Cortex of kidney (tissue), 1 donor: ENCODE measurements at places on chromosomes 3 and 15.

DNA sequence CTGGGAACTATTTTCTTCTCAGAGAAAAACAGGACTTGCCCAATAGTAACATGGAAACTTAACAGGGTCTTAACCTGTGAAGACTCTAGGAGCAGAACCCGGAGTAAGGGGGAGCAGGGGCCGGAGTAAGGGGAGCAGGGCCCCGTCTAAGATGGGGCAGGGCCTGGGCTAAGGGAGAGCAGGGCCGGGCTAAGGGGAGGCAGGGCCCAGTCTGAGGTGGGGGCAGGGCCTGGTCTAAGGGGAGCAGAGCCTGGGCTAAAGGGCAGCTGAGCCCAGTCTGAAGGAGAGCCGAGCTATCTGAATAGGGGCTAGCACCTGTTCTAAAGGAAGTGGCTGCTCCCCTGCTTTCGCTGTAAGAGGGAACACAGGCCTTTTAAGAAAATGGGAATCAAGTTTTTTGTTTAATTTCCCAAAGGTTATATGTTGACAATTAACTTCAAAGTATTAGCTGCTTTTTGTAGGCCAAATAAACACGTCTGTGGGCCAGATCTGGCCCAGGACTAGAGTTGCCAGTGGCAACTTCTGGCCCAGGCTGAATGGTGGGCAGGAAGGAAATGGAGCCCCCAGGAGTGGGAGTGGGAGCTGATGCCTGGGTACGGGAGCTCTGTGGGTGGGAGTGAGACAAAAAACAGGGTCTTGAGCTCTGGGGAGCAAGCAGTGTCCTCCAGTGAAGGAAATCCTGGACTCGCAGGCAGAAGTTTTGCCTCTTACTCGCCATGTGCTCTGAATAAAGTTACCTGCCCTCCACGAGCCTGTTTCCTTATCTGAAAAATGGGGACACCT lies 32.5 kb downstream of the CSPG4 start:
- DNase-seq, result no peak

DNA sequence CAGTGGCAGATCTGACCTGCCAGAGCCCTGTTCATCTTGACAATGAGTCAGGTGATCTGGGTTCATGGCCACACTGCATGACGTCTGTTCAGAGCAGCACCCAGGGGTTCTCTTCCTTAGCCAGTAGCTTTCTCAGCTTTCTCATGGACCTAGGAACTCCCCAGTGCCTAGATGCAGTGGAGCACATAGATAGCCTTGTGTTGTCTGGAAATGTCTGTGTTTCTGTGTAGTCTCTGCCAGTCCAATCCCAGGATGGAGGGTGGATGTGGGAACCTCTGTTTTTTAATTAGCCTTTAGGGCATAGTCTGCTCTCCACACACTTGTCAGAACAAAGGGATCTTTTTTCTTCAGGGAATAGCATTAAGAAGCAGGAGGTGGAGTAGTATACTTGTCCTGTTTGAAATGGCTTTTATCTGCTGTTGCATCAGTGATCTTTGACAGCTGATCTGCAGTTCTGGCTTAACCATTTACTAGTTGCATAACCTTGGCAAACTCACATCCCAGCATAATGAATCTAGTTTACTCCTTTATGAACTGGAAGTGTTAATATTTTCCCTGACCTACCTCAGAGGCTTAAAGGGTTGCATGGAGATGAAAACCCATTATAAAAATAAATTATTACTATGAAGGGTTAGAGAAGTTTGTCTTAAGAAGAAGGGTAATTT lies 16.1 kb upstream of the CACNA1D start:
- no peak for DNase-seq

- DNase-seq, result no peak
These were observed 31.2 kb downstream of the RFTN1 start for GRCh38 chr3:16482194-16482769.

DNA sequence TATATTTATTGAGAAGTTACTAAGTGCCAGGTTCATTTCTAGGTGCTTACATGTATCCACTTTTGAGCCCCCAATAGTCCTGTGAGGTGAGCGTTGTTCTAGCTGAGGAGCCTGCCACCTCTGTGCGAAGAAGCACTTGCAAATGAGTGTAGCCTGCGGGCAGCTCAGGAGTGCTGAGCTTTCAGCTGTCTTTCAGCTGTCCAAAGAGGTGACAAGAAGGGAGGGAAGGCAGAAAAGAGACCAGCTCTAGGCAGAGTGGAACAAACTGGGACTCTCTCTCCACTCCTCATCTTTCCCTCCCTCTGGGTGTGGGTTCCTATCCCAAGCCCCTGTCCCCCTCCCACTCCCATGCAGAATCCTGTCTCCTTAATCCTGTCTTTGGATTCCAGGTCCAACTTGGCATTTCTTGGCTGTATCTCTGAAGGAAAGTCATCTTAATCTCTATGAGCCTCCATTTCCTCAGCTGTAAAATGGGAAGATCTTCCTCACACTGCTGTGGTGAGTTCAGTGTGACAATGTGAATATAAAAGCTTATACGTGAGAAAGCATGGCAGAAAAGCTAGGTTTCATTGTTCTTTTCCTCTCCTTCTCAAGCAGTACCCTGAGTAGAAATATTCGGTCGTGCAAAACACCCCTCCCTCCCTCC lies 6.7 kb upstream of the SRP14 start:
- DNase-seq, result no peak

- no peak for DNase-seq
These were observed 114.6 kb upstream of the TSC22D2 start for GRCh38 chr3:150293401-150294001.

DNA sequence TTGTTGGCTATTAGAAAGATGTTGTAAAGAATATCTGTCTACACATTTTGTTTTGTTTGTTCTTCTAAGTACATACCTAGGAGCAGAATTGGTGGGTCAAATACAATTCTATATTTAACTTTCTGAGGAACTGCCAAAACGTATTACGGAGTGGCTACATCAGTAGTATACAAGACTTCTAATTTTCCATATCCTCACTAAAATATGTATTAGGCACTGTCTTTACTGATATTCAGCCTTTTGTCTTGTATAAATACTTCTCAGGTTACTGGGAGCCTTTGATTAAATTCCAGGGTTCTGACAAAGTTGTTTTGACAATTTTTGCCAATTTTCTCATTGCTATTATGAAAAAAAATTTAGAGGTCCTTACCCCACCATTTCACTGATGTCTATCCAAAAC lies 146.7 kb downstream of the NR2E3 start:
- DNase-seq, result no peak

- no peak for DNase-seq
These were observed 34.7 kb upstream of the CCDC174 start for GRCh38 chr3:14616606-14617507.

GRCh38 chr15:38050529-38051448 lies 116.3 kb downstream of the TMCO5A start:
- DNase-seq, result no peak

- DNase-seq, result no peak
These were observed 103.1 kb upstream of the LRTM1 start for GRCh38 chr3:55030938-55031337.

DNA sequence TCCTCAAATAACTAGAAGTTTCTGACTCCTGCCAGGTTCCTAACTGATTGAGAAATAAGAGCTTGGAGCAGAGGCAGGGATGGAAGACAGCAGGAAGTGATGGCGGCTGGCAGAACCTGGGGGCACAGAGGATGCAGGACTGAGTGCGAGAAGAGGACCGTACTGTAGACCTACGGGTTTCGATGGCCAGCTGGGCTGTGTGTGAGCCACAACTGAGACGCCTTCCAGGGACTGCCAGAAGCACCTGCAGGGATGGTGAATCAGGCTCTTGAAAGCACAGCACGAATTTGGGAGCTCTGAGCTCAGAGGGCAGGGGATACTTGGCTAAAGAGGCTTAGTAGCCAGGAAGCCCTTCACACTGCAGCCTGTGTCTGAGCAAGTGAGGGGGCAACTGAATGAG lies 165.6 kb downstream of the ABHD5 start:
- no peak for DNase-seq
